ENCODE measurements at places on chromosomes 2 and 18.

GRCh38 chr2:17981936-17982335, 103.5 kb downstream of the KCNS3 start:
- DNase-seq, result no peak

DNA sequence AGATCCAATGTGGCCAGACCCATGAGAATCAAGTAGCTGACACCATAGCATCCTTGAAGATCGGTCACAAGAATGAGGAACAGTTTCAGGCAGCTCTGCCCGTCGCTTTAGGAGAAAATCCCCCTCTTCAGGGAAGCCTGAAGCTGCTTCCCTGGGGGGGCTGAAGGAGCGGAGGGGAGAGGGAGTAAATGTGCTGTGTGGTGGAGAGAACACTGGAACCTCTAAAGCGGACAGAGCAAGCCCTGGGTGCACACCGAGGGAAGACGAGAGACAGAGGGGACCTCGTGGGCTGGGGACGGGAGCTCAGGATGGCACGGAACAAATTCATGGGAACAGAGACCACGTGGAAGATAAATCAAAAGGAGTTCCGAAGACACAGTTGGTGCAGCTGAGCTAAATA, 154.3 kb downstream of the NDUFA10 start:
- DNase-seq, result no peak

- no peak for DNase-seq
Observed at GRCh38 chr2:207762146-207762545, 7.6 kb downstream of the FZD5 start.

GRCh38 chr18:62838475-62839098, 123.2 kb downstream of the PHLPP1 start:
- DNase-seq, result no peak

DNA sequence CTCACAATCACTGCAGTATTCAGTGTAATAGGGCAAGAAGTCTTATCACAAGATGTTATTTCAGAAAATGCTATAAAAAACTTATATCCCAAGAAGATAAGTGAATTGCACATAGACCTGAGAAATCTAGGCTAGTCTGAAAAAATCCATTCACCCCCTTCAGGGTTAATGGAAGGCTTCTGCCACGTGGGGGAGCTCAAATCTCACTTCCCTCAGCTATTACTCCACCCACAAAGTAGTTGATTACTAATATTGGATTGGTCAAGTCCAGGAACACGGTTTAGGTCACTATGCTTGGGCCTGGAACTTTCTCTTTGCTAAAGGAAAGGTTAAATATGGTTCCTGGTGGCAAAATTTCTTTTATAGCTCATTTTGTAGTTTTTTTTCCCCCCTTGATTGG, 51.2 kb upstream of the ADAM23 start:
- DNase-seq, result no peak

GRCh38 chr2:84905181-84906107, at the start of gene TMSB10:
Gene TMSB10, plus strand, starts transcription at chr2:84905656.
- DNase-seq, result peak; percentile 82

GRCh38 chr18:60401346-60401745, 28.8 kb upstream of the MC4R start:
- no peak for DNase-seq

- DNase-seq, result no peak
Observed at GRCh38 chr2:33484042-33484621, 7.7 kb downstream of the RASGRP3 start.

DNA sequence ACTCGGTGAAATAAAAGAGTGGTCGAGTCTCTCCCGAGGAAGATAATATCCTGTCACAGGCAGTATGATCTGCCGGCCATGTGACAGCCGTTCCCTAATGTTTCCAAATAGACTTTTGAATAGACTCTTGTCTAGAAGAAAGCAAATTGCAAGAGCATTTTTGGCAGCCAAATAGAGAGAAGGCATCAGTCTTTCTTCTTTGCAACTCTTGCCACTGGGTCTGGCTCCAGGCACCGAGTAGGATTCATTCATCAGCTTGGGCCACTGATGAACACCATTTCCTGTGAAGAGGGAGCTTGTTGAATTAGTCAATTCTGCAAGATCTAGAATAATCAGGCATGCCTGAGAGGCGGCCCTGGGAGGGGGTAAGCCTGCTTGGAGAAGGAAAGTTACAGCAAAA, 165.6 kb downstream of the KLHL29 start:
- DNase-seq, result no peak

- no peak for DNase-seq
Observed at GRCh38 chr2:197245829-197246804, 64.5 kb downstream of the ANKRD44 start.

DNA sequence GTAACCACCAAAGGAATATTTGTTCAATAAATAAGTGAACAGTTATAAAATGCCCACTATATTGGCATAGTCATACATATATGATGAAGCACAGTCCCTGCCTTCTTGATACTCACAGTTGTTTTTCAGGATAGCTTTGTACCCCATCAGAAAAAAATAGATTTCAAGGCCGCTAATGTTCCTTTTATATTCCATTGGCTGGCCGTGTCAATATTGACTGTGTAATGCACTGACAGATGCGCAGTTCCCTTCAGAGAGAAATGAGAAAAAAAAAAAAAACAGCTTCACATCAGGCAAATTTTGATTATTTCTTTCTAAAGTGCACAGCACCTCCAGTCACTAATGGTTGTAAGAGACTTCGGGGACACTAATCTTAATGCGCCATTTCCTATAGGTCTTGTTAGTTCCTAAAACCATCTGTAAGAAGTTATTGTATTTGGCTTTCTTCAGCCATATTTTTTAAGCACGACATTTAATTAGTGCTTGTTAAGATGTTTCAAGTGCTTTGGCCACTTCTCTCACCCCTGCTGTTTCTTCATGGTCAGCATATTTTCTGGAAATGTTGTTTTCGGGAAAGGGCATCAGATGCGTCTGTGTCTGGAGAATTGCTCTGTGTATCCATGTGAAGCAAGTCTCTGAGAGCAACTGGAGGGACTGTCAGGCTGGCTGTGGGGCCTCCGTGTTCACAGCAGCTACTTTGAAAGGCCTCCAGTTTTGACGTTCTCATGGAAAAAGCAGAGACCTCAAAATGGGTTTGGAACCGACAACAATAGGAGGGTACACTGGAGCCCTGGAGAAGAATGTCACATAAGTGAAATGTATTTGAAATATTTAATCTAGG, 378.3 kb downstream of the MTX2 start:
- DNase-seq, result peak; percentile 18

- peak; percentile 20 for DNase-seq
Observed at GRCh38 chr2:124804014-124804940, 779.2 kb downstream of the CNTNAP5 start.

DNA sequence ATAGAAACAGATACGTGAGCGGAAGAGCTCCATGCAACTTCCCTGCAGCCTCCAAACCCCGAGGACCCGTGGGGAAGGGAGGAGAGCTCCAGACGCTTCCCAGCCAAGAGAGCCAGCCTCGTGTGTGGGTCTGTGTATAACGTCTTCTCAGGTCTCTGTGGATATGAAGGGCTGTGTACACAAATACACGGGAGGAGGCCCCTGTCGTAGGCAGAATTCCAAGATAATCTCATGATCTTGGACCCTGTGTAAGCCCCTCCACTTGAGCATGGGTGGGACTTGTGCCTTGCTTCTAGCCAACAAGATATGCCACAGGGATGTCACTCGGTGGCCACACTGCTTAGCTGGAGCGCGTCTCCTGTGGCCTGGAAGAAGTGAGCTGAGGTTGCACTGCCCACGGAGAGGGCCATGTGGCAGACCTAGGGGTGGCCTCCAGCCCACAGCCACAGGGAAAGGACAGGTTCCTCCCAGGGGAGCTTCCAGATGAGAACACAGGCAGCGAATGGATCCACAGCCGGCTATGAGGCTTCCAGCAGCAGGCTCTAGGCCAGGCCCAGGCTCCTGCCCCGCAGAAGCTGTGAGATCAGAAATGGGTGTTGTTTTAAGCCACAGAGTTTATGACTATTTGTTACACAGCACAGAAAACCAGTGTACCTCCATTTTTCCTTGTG, 15.6 kb upstream of the KLF11 start:
- no peak for DNase-seq

DNA sequence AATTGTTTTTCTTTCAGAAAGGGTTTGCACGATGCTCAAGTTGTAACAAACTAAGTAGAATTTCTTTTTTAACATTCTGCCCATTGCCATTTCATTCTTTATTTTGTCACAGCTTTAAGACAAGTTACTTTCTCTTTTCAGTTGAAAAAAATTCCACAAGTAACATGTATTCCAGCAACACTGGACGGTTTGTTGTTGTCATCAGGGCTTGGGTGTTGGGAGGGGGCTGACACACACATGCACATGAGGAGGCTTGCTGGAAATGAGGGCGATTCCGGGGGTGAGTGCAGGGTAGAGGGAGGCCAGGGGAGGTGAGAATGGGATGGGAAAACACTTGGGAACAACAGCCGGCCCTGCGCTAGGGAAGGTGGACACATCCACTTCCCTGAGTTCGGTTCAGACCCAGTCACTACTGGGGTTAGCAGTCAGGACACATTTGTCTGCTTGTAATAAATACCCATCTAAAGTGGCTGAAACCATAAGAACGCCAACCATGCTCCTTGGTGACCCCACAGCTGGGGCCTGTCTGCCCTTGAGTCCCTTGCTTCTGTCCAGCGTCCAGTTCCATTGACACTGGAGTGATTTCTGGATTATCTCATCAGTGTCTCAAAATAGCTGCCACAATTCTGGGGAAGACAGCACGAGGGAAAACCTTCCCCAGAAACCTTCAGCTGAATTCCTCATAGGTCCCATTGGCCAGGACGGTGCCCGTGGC, 141.8 kb upstream of the BCL2L11 start:
- DNase-seq, result no peak

GRCh38 chr18:35582899-35583558, 1.5 kb downstream of the GALNT1 start:
- no peak for DNase-seq

DNA sequence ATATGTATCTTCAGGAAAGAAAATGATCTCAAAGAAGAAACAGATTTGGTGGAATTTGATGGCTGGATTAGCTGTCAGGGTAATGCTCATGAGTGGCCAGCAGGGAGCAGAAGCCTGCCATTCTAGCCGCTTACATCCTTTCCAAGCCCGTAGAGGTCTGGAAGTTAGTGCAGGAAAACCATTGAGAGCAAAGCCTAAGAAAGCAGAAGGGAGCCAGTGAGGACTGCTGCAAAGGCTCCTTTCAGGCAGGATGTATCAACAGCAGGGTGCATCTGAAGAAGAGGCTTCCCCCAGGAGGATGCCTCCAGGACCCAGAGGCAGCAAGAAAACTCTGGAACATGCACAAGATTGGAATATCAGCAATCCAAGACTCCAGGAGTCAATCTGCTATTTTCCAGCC, 22.9 kb upstream of the LBH start:
- no peak for DNase-seq

DNA sequence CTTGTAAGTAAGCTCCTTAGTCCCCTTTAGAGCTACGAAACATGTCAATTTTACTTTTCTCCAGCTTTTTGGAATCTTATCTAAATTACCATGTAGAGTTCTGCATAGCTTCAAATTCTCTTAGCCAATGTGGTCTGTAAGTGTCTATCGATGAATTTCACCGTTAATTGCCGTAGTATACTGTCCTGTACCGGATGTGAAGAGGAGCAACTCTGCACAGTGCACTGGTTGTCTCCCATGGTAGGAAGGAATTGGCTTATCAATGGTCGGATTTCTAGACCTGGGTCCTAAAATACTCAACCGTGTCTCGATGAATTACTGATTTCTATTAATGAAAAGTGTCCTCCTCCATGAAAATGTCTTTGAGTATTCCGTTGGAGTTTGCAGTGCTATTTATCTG, 1.9 kb downstream of the NOP58 start:
- no peak for DNase-seq

DNA sequence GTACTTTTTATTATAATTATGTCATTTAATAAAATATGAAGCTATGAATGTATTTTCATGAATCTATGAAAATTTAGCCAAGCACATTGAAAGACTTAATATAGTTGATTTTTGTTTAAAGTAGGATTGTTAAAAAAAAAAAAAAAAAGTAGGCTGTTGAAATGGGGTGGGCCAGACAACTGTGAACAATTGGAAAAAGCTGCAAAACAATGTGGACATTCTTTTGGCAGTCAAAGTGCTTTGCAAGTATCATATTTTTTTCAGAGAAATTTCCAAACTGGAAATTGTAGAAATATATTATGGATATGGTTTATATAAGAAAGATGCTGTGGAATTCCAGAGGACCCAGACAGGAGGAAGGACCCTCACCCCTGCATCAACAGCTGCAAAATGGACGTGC, 82.1 kb downstream of the ETAA1 start:
- no peak for DNase-seq

DNA sequence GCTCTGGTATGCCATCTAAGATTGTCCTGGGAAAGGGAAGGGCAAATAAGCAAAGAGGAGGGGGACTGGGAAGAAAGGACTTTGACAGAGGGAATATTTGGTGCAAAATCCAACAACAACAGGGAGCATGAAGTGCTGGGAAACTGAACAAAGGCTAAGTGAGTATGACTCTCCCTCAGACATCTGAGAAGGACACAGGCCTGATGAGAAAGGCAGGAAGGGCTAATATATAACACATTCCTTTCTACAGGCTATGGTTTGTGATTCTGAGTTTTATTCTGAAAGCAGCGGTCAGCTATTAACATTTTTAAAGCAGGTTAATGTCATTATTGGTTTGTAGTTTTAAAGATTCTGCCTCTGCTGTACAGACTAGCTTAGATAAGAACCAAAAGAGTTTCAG, 1579.5 kb downstream of the LRP1B start:
- no peak for DNase-seq

GRCh38 chr2:51581636-51582267, 549.8 kb upstream of the NRXN1 start:
- no peak for DNase-seq

DNA sequence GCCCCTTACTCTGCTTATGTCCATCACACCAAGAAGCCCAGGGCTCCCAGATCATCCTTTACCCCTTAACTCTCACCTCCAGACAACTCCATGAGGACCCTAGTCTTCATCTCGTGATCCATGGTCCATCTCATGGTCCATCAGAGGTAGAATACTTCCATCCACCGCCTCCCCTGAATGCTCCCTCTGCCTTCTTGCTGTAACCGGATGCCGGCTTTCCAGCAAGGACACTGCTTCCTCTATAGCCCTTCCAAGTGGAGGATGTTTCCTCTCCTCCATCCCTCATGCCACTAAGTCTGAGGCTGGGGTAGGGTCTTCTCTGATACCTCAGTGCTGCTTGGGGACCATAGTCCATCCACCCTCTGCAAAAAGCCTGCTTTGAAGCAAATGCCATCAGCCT, 118.6 kb upstream of the SIX2 start:
- no peak for DNase-seq

- no peak for DNase-seq
Observed at GRCh38 chr18:37341473-37342086, 224.0 kb downstream of the CELF4 start.

- no peak for DNase-seq
Observed at GRCh38 chr2:10647886-10648605, 41.7 kb downstream of the NOL10 start.

GRCh38 chr2:197130318-197130717, 180.3 kb downstream of the ANKRD44 start:
- DNase-seq, result no peak

DNA sequence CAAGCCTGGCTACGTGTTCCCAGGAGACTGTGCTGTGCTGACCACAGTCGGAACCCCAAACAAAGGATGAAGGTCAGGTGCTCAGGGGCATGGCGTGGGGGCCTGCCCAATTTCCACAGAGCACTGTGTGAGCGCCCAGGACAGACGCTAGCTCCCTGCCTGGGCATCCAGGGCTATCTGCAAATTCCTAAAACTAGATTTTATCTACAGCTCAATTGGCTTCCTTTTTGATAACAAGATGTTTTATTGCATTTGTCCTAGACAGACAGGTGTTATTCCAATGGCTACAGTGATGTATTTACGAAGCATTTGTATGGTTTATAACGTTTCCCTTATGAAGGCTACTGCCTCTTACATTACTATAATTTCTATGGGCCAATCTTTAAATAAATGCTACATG, 16.0 kb downstream of the PTGR3 start:
- no peak for DNase-seq

Measured in NCI-H1930 (cell line).